Type B pancreatic cell (in vitro differentiated cells): ENCODE measurements at places on chromosomes 4 and X. TPM values are rescaled to one million over a fixed set of nuclear protein-coding genes. Genes with fewer than 3 reads are reported as not detected.

The NLRP2B gene
- total RNA-seq, result not detected in 2 replicates

DNA sequence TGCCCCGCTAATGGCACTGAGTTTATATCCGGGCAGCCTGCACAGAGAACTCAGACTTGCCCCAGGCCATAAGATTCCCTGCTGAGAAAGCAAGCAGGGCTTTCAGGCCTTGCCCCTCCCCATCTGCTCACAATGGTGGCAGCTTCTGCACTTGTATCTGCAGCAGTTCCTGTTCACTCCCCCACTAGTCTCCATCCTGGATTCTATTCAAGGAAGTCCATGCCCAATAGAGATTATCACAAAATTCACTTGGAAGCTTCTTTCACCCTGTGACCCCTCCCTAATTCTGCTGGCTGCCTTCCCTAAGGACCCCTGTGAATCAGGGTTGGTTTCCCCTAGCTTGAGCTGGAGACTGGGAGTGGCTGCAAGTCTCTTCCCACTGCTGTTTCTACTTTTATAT, 34.5 kb upstream of the UCP1 start:
- no peak overlapping the region for H3K4me3 ChIP-seq
- H3K27ac ChIP-seq, result no peak overlapping the region
- no peaks in the 10 kb centered on the region for H3K4me1 ChIP-seq
- no peak for DNase-seq

The ANXA3 gene
- total RNA-seq, result 56.6 and 135 TPM in 2 replicates

DNA sequence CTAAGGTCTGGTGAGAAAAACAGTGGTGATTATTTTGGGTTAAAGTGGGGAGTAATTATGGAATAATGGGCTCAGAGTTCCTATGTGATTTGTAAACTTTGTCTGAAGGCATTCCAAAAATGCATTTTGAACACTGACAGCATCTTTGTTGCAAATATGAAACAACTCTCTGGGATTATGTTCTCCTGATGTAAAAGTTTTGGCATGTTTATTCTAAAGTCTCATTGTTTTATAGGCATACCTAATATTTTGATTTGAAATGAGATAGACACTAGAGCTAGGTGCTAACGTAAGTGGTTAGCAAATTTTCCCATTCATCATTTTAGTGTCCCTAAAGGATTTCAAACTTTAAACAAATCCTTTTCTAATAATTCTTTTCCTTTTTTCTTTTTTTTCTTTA, 140.9 kb upstream of the ANXA3 start:
- H3K36me3 ChIP-seq, result peaks cover 12% of the 10 kb centered on the region
- no peak for DNase-seq
- H3K4me3 ChIP-seq, result no peak overlapping the region
- no peaks in the 10 kb centered on the region for H3K27me3 ChIP-seq

- peaks cover 19% of the 10 kb centered on the region for H3K4me1 ChIP-seq
- no peak overlapping the region for H3K27ac ChIP-seq
- peak overlapping the region; percentile 44 for H3K4me3 ChIP-seq
These were observed 1.1 kb upstream of the HELT start for GRCh38 chr4:185016946-185017758.

DNA sequence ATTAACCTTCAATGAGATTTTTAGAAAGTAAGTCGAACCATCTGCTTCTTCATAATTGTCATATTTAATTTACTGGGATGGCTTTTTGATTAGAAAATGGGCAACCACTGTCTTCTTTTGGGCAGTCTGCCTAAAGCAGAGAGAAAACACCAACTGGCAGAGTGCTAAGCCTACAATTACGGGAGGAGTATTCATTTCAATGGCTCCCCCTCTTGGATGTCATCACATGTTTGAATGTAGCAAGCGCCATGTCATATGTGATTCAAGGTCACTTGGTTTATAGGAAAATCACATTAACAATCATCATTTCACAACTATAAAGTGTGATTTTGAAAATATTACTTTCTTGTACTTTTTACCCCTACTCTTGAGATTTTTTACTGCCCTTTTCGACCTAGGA, 261.9 kb downstream of the FRMPD4 start:
- H3K27ac ChIP-seq, result no peak overlapping the region
- no peaks in the 10 kb centered on the region for H3K27me3 ChIP-seq
- no peaks in the 10 kb centered on the region for H3K4me1 ChIP-seq
- H3K4me3 ChIP-seq, result no peak overlapping the region
- no peaks in the 10 kb centered on the region for H3K36me3 ChIP-seq

- H3K27me3 ChIP-seq, result peaks cover 3% of the 10 kb centered on the region
- H3K27ac ChIP-seq, result no peak overlapping the region
- H3K4me1 ChIP-seq, result peaks cover 26% of the 10 kb centered on the region
- H3K36me3 ChIP-seq, result no peaks in the 10 kb centered on the region
- no peak overlapping the region for H3K4me3 ChIP-seq
These were observed 213.1 kb upstream of the PSAPL1 start for GRCh38 chr4:7647600-7648543.

DNA sequence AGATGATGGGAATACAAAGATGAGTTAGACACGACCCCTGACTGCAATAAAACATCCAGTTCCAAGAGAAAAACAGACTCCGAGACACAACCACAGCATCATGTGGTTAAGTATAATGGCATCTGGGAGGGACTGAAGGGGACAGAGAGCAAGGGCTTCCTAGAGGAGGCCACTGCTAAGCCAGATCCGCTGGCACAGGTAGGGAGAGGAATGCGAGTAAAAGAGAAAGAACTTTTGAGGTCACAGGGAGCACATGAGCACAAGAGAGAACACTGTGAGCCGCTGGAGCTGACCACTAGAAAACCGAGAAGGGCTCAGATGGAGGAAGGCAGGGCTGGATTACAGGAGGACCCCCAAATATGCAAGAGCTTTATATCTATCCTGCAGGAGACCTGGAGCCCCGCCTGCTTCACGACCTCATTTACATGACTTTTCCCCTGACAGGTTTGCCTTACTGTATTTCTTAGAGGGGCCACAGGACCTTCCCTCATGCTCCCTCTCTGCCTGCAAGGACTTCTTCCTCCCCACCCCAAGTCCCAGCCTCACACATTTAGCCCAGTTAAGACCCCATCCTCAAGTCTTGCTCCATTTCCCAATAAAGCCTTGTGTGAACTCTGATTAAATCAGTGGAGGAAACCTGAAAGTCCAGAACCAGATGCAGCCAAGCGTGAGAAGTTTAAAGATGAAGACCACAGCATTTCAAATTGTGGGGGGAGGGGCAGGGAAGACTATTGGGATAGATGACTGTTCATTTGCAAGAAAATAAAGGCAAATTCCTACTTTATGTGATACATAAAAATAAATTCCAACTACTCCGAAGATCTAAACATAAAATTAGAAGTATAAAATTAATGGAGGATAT, 29.6 kb downstream of the MFAP3L start:
- DNase-seq, result no peak
- H3K27me3 ChIP-seq, result no peaks in the 10 kb centered on the region
- peaks cover 3% of the 10 kb centered on the region for H3K4me1 ChIP-seq

- no peak overlapping the region for H3K4me3 ChIP-seq
- H3K27me3 ChIP-seq, result no peaks in the 10 kb centered on the region
- H3K36me3 ChIP-seq, result no peaks in the 10 kb centered on the region
- DNase-seq, result no peak
These were observed 10.5 kb downstream of the DCAF8L2 start for GRCh38 chrX:27600686-27601085.

The DDX53 gene
- not detected in 2 replicates for total RNA-seq

The DCAF12L1 gene
- 0.56 and 0.83 TPM in 2 replicates for total RNA-seq

GRCh38 chr4:48247878-48248558, 21.6 kb downstream of the TEC start:
- no peaks in the 10 kb centered on the region for H3K27me3 ChIP-seq
- no peak for DNase-seq
- H3K36me3 ChIP-seq, result no peaks in the 10 kb centered on the region
- H3K27ac ChIP-seq, result no peak overlapping the region
- H3K4me1 ChIP-seq, result no peaks in the 10 kb centered on the region
- no peak overlapping the region for H3K4me3 ChIP-seq

The SPP1 gene
- total RNA-seq, result 375 and 445 TPM in 2 replicates

DNA sequence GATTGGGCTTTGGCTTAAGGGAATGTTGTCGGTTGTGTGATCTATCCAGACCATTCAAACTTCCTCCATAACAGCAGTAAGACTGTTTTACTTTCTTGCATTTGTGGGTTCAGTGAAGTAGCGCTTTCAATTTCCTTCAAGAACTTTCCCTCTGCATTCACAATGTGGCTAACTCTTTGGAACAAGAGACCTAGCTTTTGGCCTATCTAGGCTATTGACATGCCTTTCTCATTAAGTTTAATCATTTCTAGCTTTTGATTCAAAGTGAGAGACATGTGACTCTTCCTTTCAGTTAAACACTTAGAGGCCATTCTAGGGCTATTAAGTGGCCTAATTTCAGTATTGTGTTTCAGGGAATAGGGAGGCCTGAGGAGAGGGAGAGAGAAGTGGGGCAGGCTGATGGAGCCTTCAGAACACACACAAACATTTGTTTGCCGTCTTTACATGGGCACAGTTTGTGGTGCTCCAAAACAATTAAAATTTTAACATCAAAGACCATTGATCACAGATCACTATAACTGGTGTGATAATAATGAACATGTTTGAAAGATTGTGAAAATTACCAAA, 34.1 kb downstream of the ADH5 start:
- H3K27me3 ChIP-seq, result no peaks in the 10 kb centered on the region
- DNase-seq, result no peak
- H3K27ac ChIP-seq, result no peak overlapping the region
- peaks cover 17% of the 10 kb centered on the region for H3K4me1 ChIP-seq
- H3K4me3 ChIP-seq, result no peak overlapping the region
- H3K36me3 ChIP-seq, result peaks cover 49% of the 10 kb centered on the region

DNA sequence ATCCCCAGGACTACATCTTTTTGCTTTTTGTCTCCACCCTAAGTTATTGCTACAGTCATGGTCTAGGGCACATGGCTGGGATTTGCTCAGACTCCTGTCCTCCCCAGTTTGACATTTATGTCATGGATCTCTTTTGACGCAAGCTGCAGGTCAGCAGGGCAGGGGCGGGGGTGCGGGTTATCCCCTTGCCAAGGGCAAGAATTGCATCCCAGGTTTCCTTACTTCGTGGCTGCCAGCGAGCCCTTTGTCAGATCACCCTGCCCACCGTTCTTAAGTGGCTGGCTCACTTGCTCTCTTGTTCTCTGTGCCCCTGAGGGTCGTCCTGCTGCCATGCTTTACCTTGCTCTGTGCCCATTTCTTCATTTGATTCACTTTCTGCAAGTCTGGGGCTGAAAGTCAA, 21.1 kb upstream of the UBA1 start:
- H3K4me1 ChIP-seq, result no peaks in the 10 kb centered on the region
- DNase-seq, result no peak
- H3K4me3 ChIP-seq, result no peak overlapping the region
- H3K36me3 ChIP-seq, result no peaks in the 10 kb centered on the region

GRCh38 chr4:54289316-54289715, 60.2 kb downstream of the PDGFRA start:
- H3K27ac ChIP-seq, result no peak overlapping the region
- DNase-seq, result no peak
- no peaks in the 10 kb centered on the region for H3K4me1 ChIP-seq
- no peak overlapping the region for H3K4me3 ChIP-seq
- H3K27me3 ChIP-seq, result no peaks in the 10 kb centered on the region
- peaks cover 66% of the 10 kb centered on the region for H3K36me3 ChIP-seq

- no peak overlapping the region for H3K27ac ChIP-seq
- peak; percentile 62 for DNase-seq
- H3K36me3 ChIP-seq, result no peaks in the 10 kb centered on the region
- H3K4me3 ChIP-seq, result no peak overlapping the region
- H3K27me3 ChIP-seq, result peaks cover 6% of the 10 kb centered on the region
- peaks cover 6% of the 10 kb centered on the region for H3K4me1 ChIP-seq
These were observed 75.6 kb upstream of the HELT start for GRCh38 chr4:184942444-184943425.
